Thymus (tissue), 14 donors: ENCODE measurements at places on chromosomes 6 and 20.

DNA sequence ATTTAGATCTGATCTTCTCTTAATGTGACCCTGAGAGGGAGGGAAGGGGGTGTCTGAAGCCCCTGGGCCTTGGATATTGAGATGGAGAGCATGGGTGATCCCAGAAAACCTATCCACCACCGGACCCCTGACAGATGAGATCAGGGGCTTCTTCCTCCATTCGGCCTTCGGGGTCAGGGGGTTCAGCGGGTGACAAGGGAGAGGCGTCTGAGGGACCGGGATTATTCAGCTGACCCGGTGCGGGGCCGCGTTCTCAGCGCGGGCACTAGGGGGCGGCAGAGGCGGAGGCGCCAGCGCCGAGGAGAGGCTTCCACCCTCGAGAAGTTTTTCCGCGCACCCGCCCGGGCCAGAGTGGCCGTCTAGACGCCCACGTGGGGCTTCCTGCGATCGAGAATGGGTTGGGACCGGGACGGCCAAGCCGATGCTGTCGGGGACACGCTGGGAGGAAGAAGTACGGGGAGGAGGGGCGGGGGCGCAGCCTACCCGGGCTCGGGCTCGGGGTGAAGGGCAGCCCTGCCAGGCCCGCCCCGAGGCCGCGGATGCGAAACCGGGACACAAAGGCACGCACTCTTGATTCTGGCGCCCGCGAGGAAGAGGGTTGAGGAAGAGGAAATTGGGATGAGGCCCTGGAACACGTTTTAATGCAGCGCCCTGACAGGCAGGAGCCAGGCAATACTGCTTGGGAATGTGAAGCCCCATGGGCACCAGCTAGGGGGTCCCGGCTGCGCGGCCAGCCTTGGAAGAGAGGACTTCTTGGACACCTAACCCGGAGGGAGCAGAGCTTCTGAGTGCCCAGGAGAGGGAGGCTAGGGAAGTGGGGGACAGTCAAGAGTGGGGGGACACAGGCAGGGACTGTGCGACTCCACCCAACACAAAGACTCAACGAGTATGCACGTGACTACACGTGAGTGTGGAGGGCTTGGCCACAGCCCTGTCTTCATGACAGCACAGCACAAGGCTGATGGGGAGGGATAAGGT, 30.6 kb downstream of the COL11A2 start:
- peak; percentile 57 for DNase-seq

- DNase-seq = no peak
Observed at GRCh38 chr20:41086402-41087324, 50.7 kb upstream of the PLCG1 start.

GRCh38 chr6:111184827-111185532, 97.7 kb downstream of the SLC16A10 start:
- DNase-seq = no peak

GRCh38 chr6:154274168-154274567, 82.4 kb downstream of the IPCEF1 start:
- DNase-seq = no peak

GRCh38 chr6:134245041-134245440, 72.9 kb downstream of the SGK1 start:
- no peak for DNase-seq

GRCh38 chr6:157368359-157369049, 12.5 kb upstream of the ZDHHC14 start:
- DNase-seq = no peak
